ENCODE measurements at places on chromosomes 4 and X. TPM values are rescaled to one million over a fixed set of nuclear protein-coding genes. Genes with fewer than 3 reads are reported as not detected.
A peak's percentile ranks its signal among the peaks of the same experiment; 100 is the strongest.

DNA sequence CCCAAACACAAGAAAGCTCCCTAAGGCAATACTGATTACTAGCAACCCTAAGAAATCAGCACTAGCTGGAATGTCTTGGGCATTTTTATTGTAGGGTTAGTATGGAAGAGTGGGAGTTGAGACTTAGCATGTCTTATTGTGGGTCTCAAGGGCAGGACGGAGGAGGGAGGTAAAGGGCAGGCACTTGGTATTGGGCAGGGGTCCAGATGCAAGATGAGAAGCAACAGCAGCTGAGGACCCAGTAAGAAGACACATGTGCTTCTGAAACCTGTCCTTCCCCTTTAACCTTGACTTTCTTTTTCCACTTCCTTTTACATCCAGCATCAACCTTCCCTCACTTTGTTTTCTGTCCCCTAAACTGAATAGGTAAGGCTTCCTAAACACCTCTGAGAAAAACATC, 37.4 kb downstream of the LARP7 start:
- DNase-seq = no peak

DNA sequence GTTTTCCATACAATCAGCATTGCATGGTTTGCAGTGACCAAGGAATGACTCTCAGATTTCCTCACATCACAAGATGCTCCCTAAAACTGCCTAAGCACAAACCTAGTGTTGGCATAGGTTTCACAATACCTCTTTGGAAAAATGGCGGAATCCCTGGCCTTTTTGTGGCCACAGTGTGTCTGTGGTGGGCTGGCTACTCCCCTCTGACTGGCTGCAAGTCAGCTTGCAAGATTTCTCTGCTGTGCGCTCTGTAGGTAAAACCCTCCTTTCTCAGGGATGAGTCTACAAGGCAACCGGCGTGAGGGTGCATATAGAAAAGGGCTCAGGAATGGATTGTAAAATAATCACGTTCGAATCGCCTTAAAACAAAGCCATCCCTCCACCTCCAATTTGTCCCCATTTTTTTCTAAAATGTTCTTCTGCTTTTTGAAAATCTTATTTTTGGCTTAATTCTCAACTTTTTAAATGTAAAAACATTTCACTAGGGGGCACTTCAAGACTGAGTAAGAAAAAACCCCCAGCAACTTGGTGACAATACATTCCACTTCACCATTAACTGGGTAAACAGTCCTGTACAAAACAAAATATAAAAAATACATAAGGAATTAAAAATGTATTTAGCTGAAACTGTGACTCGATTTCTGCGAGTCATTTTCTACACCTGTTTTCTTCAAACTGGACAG, 235.6 kb downstream of the STIM2 start:
- DNase-seq = no peak

- DNase-seq = peak; percentile 57
Observed at GRCh38 chrX:72238721-72239475, at the start of gene ERCC6L. TSS of gene ERCC6L (minus strand) at chrX:72239027. CDS start at chrX:72238911, 116 bp downstream.

DNA sequence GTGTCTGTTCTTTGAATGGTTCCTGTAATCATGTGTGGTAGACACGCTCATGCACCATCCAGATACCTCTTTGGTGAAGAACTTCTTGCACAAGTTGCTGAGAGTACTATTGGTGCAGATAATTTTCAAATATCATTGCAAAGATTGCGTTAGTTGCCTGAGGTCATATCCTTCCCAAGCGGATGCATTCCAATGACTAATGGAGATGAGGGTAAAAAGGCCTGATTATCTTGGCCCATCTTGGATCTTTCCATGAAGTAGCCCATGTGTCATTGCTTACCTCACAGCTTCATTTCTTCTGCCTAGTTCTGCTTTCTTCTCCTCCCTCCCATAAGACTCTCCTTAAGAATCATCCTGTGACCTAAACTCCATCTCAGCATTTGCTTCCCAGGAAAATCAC, 384.9 kb upstream of the CNKSR2 start:
- no peak for DNase-seq

GRCh38 chr4:121100093-121100775, 27.9 kb upstream of the NDNF start:
- no peak for DNase-seq

- no peak for DNase-seq
Observed at GRCh38 chr4:56062106-56062505, 113.4 kb downstream of the CEP135 start.

Gene CYSLTR1
- polyA plus RNA-seq = 1.5 TPM

DNA sequence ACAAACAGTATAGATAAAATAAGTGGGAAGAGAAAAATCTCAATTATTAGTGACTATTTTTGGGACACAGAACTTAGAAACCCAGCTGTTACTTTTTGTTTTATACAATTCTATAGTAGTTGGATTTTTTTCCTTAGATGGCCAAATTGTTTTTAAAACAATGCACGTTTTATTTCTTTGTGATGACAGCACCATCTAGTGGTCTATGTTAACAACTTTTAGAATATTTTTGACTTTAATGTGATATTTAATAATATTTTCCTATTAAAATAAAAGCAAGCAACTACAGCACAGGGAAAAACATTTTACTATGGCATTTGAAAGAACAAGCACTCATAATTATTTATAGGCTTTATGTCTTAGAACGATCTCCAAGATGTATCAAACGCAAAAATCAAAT, 5.6 kb upstream of the SMIM31 start:
- no peak for DNase-seq

DNA sequence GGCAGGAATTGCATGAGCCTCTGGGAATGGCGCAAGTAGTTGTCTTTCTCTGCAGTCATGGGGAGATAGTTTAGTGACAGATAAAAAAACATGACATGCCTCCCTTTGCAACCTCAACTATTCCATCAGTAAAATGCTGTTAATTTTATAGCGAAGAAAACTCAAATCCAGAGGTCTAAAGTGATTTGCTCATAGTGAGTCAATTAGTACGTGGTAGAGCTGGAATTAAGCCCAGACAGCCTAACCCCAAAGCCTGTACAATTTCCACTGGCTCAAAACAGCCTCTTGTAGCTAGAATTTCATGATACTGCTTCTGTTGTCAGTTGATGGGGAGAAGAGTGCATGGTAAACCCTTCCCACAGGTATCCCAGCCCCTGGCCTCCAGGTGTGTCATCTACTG, 81.3 kb upstream of the TRPC5 start:
- no peak for DNase-seq

- DNase-seq = no peak
Observed at GRCh38 chrX:69173906-69174305, 8.7 kb upstream of the PJA1 start.

DNA sequence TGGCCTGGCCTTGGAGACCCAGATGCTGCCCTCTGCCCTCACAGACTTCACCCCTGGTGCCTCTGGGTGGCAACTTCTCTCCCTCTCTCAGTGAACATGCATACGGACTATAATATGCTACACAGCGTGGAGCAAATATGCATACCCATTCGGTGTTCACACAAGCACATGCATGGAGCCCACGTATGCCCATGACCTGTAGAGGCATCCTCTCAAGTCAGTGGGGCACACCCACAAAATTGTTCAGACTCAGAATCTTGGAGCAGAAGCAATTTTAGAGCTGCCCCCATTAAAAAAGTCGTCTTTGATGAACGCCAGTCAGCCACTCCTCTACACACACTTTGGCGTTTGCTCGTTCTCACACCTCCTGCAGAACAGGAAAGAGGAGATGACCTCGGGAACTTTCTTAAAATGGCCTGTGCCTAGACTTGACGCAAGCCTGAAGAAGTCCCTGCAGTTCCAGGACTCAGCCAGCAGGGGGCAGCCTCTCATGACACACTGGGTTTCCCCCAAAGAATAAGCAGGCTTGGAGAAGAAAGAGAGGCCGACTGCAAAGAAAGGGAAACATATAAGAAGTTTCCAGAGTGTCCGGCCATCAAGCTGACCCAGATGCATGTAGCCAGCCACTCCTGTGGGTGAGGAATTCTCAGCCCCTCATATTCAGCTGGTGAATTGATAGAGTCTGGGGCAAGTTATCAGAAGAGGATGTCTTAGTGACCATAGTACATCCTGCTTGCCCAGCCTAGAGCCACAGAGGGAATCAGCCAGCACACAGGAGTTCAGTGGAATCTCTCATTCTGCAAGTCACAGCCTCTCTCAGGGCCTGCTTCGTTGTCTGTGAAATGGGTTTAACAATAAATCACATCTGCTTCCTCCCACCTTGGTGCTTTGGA, 17.3 kb downstream of the APLN start:
- no peak for DNase-seq

DNA sequence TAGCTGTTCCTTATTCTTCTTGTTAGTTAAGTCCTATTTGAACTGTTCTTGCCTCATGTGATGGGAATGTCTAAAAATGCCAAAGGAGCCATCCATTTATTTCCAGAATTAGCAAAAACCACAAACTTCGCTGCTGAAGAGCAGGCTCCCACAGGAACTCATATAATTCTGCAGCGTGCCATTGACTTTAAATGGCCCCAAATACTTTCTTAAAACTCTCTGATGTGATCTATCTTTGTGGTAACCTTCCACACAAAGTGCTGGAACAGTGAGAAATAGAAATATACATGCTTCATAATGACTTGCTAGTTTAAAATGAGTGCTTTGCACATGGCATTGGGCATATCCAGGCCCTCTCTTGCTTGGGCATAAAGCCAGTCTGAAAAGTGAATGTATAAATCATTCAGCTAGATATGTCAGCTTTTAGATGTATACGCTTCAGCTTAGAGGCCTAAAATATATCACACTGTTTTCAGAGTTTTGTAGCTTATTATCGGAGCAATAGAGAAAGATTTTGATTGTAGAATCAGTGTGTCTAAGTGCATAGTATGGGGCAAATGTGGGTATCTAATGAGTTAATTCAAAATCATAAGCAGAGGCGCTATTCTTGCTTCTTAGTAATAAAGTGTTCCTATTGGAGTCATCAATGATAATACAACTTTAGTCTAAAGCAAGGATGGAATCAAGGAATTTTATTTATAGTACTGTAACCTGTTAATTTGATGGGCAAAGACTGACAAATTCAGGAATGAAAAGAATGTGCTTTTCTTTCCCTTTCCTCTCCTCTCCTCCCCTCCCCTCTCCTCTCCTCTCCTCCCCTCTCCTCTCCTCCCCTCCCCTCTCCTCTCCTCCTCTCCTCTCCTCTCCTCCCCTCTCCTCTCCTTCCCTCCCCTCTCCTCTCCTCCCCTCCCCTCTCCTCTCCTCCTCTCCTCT, 392.2 kb upstream of the ZFP42 start:
- DNase-seq = no peak

DNA sequence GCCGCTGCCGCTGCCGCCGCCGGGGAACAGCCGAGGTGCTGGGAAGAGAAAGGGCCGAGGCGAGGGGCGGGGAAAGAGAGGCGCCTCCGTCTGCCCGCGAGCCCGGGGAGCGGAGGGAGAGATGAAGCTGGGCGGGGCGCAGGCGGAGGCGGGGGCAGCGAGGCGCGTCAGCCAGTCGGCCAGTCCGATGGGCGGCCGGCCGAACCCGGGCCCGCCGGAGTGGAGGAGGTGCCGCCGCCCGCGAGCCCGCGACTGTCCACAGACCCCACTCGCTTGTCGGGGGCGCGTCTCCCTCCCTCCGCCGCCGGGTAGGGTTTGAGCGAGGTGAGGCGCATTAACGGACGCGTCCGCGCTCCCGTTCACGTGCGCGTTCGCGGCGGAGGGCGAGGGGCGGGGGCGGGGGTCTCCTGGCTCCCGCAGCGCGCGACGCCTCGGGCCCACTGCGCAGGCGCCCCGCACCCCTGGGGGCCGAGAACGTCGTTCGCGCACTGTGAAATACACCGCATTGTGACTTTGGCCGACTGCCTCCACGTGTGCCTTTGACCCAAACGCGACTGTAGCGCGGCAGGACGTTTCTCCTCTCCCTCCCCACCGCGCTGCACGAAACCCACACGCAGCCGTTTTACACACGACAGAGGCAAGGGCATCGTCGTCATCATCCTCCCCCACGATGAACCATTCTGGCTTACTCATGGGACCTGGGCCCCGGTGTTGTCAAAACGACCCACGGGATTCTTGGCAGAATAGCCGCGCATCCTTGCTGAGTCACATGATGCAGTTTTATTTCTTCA, at the start of gene NUDT11:
Gene NUDT11, minus strand, starts transcription at position 92 of the 791 bp plus-strand sequence. CDS start 148 bp downstream, outside the sequence.
- peak; percentile 33 for DNase-seq

DNA sequence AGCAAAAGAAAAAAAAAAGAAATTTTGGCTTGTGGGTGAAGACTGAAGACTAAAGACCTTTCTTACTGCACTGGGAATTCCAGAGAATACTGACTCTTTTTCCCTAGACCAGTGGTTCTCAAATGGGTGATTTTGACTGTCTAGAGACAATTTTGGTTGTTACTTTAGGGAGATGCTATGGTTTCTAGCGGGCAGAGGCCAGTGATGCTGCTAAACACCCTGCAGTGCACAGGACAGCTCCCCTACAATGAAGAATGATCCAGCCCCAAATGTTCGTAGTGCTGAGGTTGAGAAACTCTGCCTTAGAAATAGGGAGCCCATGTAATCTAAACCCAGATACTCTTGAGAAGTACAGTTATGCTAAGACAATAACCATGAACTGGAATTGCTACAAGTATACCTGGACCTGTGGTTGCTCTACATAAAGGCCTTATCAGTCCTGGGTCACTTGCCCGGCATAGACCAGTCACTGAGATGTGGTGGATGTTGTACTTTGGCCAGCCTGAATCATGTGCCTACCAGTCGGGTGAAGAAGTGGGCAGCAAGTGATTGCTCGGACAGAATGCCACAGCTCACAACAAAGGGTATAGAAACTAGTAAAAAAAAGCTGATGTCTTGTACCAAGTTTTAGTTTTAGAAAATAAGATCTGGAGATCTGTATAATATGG, 16.0 kb downstream of the ARHGAP10 start:
- DNase-seq = no peak

DNA sequence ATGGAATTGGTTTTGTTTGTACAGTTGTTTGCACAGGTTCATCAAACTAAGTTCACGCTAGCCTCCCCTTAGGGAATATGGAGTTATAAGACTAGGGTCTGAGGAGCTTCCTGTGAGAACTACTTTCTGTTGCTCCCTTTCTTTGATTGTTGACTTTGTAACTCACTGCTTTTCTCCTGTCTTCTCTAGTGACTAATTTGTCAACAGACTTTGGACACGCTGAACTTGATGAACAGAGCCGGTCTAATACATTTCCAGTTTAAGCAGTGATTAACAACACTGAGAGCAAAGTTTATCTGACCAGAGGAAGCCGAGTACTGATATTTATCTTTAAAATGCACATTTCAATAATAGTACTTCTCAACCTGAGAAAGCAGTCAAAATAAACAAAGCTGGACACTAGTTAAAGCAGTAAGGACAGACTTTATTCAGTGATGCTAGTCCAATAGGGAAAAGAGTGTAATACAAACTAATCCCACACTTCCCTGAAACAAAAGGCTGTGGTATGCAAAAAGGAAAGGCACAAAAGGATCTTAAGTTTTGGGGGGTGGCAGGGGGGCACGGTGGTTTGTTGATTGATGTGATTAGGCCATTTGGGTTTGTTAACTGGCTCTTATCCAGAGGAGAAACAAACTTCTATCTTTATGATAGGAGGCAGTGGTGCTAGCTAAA, 2.7 kb upstream of the NUDT9 start:
- no peak for DNase-seq

GRCh38 chr4:10623241-10623640, 61.3 kb downstream of the CLNK start:
- no peak for DNase-seq

Gene ARHGEF9
- polyA plus RNA-seq = 40.4 TPM

GRCh38 chrX:3712051-3712869, 1.2 kb downstream of the PRKX start:
- DNase-seq = no peak
